Foreskin keratinocyte (primary cell): ENCODE measurements at places on chromosomes 7 and 10. TPM values are rescaled to one million over a fixed set of nuclear protein-coding genes. Genes with fewer than 3 reads are reported as not detected.

The CRYGN gene
- not detected in 2 replicates for total RNA-seq

The GIMAP6 gene
- not detected in 2 replicates for total RNA-seq

The HGF gene
- not detected in 2 replicates for total RNA-seq

The PPP1R17 gene
- not detected in 2 replicates for total RNA-seq

The TEX36 gene
- total RNA-seq: not detected in 2 replicates

The RP9 gene
- total RNA-seq: 19.1 and 20.9 TPM in 2 replicates

The CDK14 gene
- 8.1 and 9.5 TPM in 2 replicates for total RNA-seq

The MRPS17 gene
- 16.6 and 19.1 TPM in 2 replicates for total RNA-seq
